Upper lobe of left lung (tissue), 6 donors: ENCODE measurements at places on chromosomes 7 and 10. TPM values are rescaled to one million over a fixed set of nuclear protein-coding genes. Genes with fewer than 3 reads are reported as not detected.

The SYT15B gene
- total RNA-seq: 56.6 TPM

DNA sequence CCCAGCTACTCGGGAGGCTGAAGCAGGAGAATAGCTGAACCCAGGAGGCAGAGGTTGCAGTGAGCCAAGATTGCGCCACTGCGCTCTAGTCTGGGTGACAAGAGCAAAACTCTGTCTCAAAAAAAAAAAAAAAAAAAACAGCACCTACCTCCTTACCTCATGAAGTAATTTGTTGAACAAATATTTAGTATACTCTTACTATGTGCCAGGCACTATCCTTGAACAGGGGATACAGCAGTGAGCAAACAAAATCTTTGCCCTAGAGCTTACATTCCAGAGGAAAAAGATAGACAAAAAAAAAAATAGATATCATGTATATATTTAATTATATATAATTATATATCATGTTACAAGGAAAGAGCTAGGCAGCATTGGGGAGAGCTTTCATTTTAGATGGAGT is 36.4 kb upstream of the HERPUD2 start:
- no peaks in the 10 kb centered on the region for H3K27me3 ChIP-seq
- H3K4me3 ChIP-seq: no peak overlapping the region
- H3K4me1 ChIP-seq: no peaks in the 10 kb centered on the region
- no peak overlapping the region for H3K27ac ChIP-seq

- DNase-seq: no peak
- H3K36me3 ChIP-seq: no peaks in the 10 kb centered on the region
- H3K4me3 ChIP-seq: no peak overlapping the region
- H3K27me3 ChIP-seq: no peaks in the 10 kb centered on the region
- no peak overlapping the region for H3K27ac ChIP-seq
- no peaks in the 10 kb centered on the region for H3K4me1 ChIP-seq
These were observed 58.4 kb upstream of the ETV1 start for GRCh38 chr7:14047709-14048399.

- peaks cover 26% of the 10 kb centered on the region for H3K4me1 ChIP-seq
- DNase-seq: peak; percentile 58
- no peak overlapping the region for H3K4me3 ChIP-seq
- H3K36me3 ChIP-seq: no peaks in the 10 kb centered on the region
These were observed 13.8 kb upstream of the PAX2 start for GRCh38 chr10:100731407-100732240.

GRCh38 chr10:48725708-48726107 is 41.0 kb downstream of the WDFY4 start:
- H3K27ac ChIP-seq: no peak overlapping the region
- H3K36me3 ChIP-seq: no peaks in the 10 kb centered on the region
- no peak for DNase-seq
- H3K27me3 ChIP-seq: no peaks in the 10 kb centered on the region

DNA sequence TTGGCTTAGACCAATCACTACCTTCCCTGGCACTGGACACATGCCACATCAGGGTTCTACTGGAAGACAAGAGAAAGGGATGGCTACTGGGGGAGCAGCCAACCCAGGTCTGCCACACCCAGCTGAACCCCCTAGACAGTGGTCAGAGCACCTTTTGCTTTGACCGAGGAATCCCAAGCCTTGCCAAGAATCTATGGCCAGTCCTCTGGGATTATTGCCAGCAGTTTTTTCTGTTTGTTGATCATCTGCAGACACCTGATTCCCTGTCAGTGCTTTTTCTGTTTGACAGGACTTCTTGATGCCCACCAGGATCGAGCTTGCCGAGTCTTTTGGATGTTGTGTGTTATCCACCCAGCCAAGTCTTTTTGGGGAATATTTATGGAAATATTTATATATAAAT is 476.2 kb upstream of the GALNT17 start:
- H3K27ac ChIP-seq: no peak overlapping the region
- no peak overlapping the region for H3K4me3 ChIP-seq
